Hair follicle dermal papilla cell (primary cell): ENCODE measurements at places on chromosomes 2 and 18. TPM values are rescaled to one million over a fixed set of nuclear protein-coding genes. Genes with fewer than 3 reads are reported as not detected.

TYMS gene
- total RNA-seq: 2.9 and 3.6 TPM in 2 replicates

TXNL4A gene
- total RNA-seq: 30.7 and 33.3 TPM in 2 replicates

IL36G gene
- not detected in 2 replicates for total RNA-seq

ARHGAP15 gene
- total RNA-seq: 0.12 and 0.49 TPM in 2 replicates

UGT1A6 gene
- total RNA-seq: not detected in 2 replicates

RNU2-63P gene
- under 0.01 TPM in 1 of 2 replicates, not detected in the other for total RNA-seq

TANC1 gene
- total RNA-seq: 34.7 and 40.4 TPM in 2 replicates
